ENCODE measurements at places on chromosomes 5 and 9.
A peak's percentile ranks its signal among the peaks of the same experiment; 100 is the strongest.

DNA sequence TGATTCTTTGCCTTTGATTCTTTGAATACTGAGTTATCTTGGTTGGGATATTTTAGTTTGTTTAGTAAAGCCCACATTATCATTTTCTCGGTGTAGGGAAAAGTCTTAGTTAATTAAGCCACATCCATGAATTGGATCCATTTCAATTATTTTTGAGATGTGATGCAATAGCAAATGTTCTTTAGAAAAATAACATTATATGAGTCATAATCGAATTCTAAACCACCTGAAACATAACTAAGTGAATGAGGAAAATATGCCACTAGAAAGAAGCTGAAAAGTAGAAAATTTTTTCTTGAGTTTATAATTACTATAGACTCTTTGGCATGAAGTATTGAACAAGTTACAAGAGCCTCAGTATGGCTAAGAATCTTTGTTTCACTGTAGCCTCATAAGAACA is 17.5 kb upstream of the CCDC192 start:
- no peak overlapping the region for H3K4me3 ChIP-seq
- H3K27ac ChIP-seq: no peak overlapping the region
- DNase-seq: no peak
- no peaks in the 10 kb centered on the region for H3K27me3 ChIP-seq

GRCh38 chr9:133505186-133505830 is 19.5 kb downstream of the MYMK start:
- peaks cover 3% of the 10 kb centered on the region for H3K27me3 ChIP-seq
- H3K36me3 ChIP-seq: no peaks in the 10 kb centered on the region
- no peak overlapping the region for H3K4me3 ChIP-seq
- peaks cover 28% of the 10 kb centered on the region for H3K4me1 ChIP-seq
- no peak for DNase-seq

GRCh38 chr5:140295414-140295813 is 7.5 kb downstream of the PFDN1 start:
- H3K36me3 ChIP-seq: peaks cover 8% of the 10 kb centered on the region
- no peak overlapping the region for H3K4me3 ChIP-seq
- DNase-seq: no peak
- no peaks in the 10 kb centered on the region for H3K27me3 ChIP-seq
- no peak overlapping the region for H3K27ac ChIP-seq

GRCh38 chr5:148659641-148660345 is 5.5 kb upstream of the HTR4 start:
- H3K4me3 ChIP-seq: no peak overlapping the region
- H3K4me1 ChIP-seq: no peaks in the 10 kb centered on the region
- no peaks in the 10 kb centered on the region for H3K36me3 ChIP-seq
- H3K27me3 ChIP-seq: peaks cover 69% of the 10 kb centered on the region

GRCh38 chr5:6049662-6050061 is 328.7 kb downstream of the MED10 start:
- H3K4me3 ChIP-seq: no peak overlapping the region
- H3K36me3 ChIP-seq: no peaks in the 10 kb centered on the region
- H3K27ac ChIP-seq: no peak overlapping the region
- no peak for DNase-seq
- H3K4me1 ChIP-seq: no peaks in the 10 kb centered on the region

DNA sequence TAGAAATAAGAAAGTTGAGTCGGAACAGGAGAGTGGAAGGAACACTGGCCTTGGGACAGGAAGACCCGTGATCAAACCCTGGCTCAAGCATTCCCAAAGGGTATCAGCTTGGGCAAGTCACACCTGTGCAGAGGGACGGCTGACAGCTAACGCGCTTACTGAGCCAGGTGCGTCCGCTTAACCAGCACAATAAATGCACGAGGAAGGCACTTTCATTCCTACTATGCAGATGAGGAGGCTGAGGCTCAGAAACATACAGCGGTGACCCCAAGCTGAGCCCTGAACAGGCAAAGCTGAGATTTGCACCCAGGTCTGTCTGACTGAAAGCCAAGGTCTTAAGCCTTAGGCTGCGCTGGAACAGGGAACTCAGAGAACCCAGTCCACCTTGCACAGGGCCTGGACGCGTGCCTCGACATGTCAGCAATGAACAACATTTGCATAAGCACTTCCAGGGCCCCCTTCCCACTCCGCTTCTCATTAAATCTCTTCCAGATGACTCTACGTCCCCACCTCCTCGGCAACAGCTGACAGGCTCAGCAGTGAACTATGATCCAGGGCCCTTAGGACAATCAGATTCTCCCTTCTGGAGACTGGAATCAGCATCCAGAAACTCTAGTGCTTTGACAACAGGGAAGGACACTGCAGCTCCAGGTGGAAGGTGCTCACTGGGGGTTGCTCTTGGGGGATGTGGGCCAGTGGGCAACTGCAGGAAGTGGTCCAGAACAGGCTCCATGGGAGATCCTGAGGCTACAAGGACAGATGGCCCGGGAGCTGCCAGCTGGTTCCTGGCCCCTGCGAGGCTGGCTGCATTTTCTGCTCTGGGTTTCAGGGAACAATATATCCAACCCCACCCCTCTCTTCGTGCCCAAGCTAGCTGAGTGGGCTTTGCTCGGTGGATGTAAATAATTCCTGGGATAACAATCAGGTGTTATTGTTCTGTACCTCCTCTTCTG is 35.2 kb downstream of the SH3PXD2B start:
- H3K4me3 ChIP-seq: no peak overlapping the region
- no peaks in the 10 kb centered on the region for H3K27me3 ChIP-seq
- DNase-seq: no peak
- H3K36me3 ChIP-seq: no peaks in the 10 kb centered on the region
- H3K27ac ChIP-seq: no peak overlapping the region

DNA sequence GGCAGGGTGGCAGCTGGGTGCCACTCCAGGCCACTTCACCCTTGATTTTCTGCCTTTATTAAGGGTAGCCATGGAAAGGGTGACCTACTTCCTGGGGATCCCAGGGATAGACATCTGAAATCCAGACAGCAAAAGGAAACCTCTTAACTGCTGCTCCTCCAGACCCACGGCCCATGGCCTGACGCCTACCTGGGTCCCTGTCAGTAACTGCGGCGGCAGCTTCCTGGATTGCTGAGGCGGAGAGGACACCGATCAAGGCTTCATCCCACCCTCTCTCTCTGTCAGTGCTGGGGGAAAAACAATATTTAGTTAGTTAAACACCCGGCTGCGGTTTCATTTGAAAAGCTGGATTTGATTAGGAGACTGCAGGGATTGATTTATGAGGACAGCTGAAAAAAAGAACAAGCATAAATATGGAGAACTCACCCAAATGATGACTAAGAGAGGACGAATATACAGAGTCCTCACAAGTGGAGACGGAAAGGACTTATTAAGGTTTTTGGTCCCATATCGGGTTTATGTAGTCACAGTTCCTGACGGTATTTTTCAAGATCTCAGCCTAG is 158.7 kb upstream of the KLF4 start:
- peaks cover 2% of the 10 kb centered on the region for H3K27me3 ChIP-seq
- no peaks in the 10 kb centered on the region for H3K36me3 ChIP-seq
- peaks cover 4% of the 10 kb centered on the region for H3K4me1 ChIP-seq

DNA sequence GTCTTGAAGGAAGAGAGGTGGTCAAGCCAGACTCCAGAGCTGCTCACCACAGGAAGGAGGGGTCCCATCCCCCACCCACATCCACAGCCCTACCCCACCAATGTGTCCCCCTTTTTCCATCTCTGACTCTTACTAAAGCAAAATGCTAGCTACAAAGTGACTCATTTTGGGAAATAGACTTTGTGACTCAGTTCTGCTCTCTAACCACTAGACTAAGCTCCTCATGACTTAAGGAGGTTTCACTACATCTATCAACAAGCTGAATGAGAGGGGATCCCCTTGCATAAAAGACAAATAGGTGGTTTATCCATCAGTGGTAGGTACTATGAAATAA is 35.1 kb upstream of the ADRB2 start:
- H3K4me3 ChIP-seq: no peak overlapping the region
- no peak for DNase-seq
- H3K4me1 ChIP-seq: no peaks in the 10 kb centered on the region

- no peak overlapping the region for H3K4me3 ChIP-seq
- H3K4me1 ChIP-seq: no peaks in the 10 kb centered on the region
- no peaks in the 10 kb centered on the region for H3K36me3 ChIP-seq
- DNase-seq: no peak
- no peak overlapping the region for H3K27ac ChIP-seq
Measured at GRCh38 chr9:29129763-29130162, 1556.5 kb upstream of the C9orf72 start.

DNA sequence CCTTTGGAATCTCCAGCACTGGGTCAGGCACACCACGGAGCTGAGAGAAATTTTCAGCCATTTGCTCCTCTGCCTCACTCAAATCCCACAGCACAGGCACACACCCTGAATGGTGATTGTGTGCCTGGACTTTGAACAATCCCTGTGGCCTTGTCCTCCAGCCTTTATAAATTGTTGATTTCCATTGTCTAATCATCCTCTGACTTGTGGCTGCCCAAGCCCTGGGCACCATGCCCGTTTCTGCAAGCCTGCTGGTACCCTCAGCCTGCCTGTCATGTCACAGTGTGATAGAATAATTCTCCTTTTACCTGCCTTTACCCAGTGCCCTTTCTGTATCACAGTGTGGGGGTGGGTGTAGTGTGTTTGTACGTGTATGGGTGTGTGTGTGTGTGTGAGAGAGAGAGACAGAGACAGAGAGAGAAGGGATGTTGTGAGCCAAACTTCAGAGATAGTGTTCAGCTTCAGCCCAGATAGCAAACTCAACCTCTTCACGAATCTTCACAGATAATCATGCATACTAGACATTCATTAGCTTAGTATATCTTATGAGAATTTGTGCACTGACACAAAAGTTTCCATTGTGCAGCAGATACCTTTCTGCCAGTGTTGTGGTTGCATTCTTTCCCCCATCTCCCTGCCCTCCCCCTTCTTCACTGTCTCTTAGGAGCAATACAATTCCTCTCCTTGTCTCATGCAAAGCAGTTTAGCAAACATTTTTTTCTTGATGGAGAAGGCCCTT is 27.8 kb upstream of the SLC44A1 start:
- H3K4me1 ChIP-seq: no peaks in the 10 kb centered on the region
- H3K27ac ChIP-seq: no peak overlapping the region
- DNase-seq: no peak

GRCh38 chr9:105005186-105005585 is 77.2 kb upstream of the ABCA1 start:
- peaks cover 4% of the 10 kb centered on the region for H3K4me1 ChIP-seq
- no peak for DNase-seq
- no peak overlapping the region for H3K4me3 ChIP-seq
- H3K27ac ChIP-seq: no peak overlapping the region
- no peaks in the 10 kb centered on the region for H3K27me3 ChIP-seq
- no peaks in the 10 kb centered on the region for H3K36me3 ChIP-seq

GRCh38 chr9:32728181-32728580 is 55.2 kb upstream of the TMEM215 start:
- no peaks in the 10 kb centered on the region for H3K4me1 ChIP-seq
- H3K36me3 ChIP-seq: no peaks in the 10 kb centered on the region
- H3K4me3 ChIP-seq: no peak overlapping the region
- no peak for DNase-seq
- H3K27me3 ChIP-seq: peaks cover 29% of the 10 kb centered on the region

DNA sequence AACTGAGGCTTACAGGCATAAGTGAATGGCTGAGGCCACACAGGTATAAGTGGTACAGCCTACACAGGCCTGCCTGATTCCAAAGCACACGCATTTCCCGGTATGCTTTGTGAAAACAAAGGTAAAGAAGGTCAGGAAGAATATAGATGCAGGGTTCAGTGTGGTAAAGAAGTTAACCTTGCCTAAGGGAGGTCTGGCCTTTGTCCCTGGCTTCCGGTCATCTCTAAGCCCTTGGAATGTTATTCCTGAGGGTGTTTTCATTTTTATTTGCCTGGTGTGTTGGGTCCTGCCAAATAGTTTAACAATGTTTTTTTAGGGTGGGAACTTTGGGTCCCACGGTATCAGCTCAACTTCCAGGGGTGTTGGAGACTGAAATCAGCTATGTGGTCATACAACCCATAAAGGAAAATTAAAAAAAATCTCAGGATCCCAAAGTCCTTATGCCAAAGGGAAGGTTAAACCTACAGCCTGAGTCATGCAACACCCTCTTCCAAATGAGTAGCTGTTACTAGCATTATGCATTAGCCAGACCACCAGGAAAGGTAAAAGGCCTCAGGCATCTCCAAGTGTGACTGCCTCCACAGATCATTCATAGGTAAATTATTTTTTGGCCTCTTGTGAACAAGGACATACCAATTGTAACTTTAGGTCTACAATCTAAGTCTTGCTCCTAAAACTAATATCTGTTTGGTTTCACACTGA is 124.6 kb downstream of the ATP10B start:
- H3K36me3 ChIP-seq: no peaks in the 10 kb centered on the region
- H3K27ac ChIP-seq: no peak overlapping the region
- DNase-seq: no peak
- peaks cover 2% of the 10 kb centered on the region for H3K27me3 ChIP-seq
- no peak overlapping the region for H3K4me3 ChIP-seq

GRCh38 chr9:111961009-111961408 is 64.4 kb downstream of the UGCG start:
- H3K36me3 ChIP-seq: no peaks in the 10 kb centered on the region
- H3K27me3 ChIP-seq: no peaks in the 10 kb centered on the region
- H3K4me3 ChIP-seq: no peak overlapping the region

DNA sequence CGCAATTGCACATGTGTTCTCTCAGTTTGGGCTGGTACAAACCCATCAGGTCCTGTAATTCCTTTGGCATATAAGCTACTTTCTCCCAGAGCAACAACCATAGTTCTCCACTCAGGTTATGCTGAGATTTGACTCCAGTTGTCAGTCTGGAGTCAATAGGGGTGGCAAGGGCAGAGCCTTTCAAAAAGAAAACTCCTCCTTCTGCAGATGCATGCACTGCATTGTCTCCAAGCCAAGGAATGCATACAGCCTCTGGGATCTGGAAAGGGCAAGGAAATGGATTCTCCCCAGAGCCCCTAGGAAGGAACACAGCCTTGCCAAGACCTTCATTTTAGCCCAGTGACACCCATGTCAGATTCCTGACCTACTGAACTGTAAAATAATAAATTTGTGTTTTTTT is 31.0 kb upstream of the GZMA start:
- no peaks in the 10 kb centered on the region for H3K27me3 ChIP-seq
- peak overlapping the region; percentile 28 for H3K27ac ChIP-seq
- no peak for DNase-seq
- no peak overlapping the region for H3K4me3 ChIP-seq
- H3K36me3 ChIP-seq: no peaks in the 10 kb centered on the region

DNA sequence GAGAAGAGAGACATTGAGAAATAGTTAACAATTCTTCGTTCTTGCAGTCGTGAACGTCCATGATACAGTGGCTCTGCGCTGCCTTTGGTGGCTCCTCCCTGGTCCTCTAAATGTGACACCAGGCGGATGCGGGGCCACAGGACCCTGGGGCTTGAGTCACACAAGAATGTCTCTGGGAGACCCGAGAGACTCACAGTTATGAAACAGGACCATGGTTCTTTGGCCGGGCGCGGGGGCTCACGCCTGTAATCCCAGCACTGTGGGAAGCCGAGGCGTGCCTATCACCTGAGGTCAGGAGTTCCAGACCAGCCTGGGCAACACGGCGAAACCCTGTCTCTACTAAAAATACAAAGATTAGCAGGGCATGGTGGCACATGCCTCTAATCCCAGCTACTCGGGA is 767 bp upstream of the ZDHHC11 start:
- no peak overlapping the region for H3K4me3 ChIP-seq
- peaks cover 7% of the 10 kb centered on the region for H3K4me1 ChIP-seq
- H3K27ac ChIP-seq: no peak overlapping the region

- peaks cover 20% of the 10 kb centered on the region for H3K27me3 ChIP-seq
- DNase-seq: no peak
- H3K36me3 ChIP-seq: no peaks in the 10 kb centered on the region
- H3K4me3 ChIP-seq: no peak overlapping the region
- no peak overlapping the region for H3K27ac ChIP-seq
Measured at GRCh38 chr5:100615362-100615761, 80.2 kb downstream of the FAM174A start.
